ENCODE measurements at places on chromosomes 16 and 17.

DNA sequence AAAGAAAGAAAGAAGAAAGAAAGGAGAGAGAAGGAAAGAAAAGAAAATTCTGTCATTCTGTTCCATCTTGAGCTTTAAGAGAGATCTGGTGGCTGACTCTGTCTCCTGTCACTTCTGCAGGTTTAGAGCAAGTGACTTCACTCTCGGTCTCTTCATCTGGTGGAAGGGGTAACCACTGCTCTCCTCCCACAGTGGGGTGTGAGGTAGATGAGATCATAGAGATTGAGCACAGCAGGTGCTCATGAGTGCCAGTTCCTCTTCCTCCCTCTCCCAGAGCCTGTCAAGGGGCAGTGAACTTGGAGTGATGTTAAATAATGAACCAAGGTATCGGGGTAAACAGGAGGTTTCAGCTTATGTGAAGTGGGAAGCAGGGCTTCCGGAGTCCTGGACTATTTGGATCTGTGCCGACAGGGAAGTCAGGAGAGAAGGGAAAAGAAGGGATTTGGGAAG, 47.7 kb downstream of the BEAN1 start:
- peak; percentile 73 for DNase-seq

- DNase-seq: no peak
These were observed 15.4 kb downstream of the SMTNL2 start for GRCh38 chr17:4599505-4600281.

DNA sequence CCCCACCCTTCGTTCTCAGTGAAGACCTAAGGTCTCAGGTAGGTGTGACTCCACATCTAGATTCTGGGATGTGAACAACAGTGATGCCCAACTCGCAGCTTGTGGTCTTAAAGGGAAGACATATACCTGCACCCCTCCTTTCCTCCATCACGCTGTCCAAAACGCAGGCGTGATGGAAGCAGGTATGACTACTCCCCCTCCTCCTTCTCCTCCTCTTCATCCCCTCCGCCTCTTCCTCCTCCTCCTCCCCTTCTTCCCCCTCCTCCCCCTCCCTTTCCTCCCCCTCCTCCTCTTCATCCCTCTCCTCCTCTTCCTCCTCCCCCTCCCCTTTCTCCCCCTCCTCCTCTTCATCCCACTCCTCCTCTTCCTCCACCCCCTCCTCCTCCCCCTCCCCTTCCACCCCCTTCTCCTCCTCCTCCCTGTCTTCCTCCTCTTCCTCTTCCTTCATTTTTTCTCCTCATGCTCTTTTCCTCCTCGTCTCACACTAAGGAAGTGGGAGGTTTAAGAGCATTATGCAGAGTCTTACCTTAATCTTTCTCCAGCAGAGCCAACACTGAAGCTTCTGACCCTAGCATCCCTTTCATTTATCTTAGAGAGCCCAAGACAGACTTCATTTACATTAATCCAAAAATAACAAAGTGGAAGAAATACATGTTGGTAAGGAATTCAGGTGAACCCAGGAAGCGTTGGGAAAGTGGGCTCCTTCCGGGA, 352.5 kb downstream of the FOXL1 start:
- no peak for DNase-seq

GRCh38 chr16:74607310-74607961, 522 bp upstream of the GLG1 start:
- no peak for DNase-seq

GRCh38 chr16:87288753-87289362, 28.3 kb downstream of the C16orf95 start:
- no peak for DNase-seq

- DNase-seq: no peak
These were observed 12.7 kb downstream of the SPNS2 start for GRCh38 chr17:4511199-4511932.

GRCh38 chr16:369866-370436, 387 bp downstream of the MRPL28 start:
- DNase-seq: no peak

GRCh38 chr16:29310852-29311314, 95.6 kb downstream of the NPIPB11 start:
- no peak for DNase-seq

DNA sequence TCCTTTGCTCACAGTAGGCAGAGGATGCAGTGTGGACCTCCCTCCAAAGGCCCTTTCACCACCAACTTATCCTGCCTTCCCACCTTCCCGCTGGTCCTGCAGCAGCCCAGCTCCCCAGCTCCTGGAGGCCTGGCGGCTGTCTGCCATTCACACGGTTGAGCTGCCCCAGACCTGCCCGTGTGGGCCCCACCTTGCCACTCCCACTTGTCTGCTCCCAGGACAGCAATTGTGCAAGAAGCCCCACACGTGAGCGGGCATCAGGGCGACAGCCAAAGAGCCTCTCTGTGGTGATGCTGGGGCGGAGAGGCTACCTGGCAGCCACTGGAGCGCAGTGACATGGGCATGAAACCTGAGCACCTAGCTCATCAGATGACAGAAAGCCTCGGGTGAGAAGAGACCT, 248.6 kb upstream of the MAF start:
- DNase-seq: no peak

DNA sequence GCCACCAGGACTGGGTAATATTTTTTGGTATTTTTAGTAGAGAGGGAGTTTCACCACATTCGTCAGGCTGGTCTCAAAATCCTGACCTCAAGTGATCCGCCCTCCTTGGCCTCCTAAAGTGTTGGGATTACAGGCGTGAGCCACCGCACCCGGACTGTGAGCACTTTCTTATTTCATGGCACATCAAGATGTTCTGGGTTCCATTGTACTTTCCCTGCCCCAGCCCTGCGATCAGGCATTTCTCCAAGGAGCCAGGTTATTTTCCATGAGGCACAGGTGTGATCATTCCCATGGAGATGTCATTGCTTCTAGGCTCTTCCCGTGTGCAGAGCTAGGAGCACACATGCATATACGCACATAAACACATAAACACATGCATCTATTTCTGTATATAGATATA, 2.6 kb upstream of the ANKRD40CL start:
- DNase-seq: no peak

DNA sequence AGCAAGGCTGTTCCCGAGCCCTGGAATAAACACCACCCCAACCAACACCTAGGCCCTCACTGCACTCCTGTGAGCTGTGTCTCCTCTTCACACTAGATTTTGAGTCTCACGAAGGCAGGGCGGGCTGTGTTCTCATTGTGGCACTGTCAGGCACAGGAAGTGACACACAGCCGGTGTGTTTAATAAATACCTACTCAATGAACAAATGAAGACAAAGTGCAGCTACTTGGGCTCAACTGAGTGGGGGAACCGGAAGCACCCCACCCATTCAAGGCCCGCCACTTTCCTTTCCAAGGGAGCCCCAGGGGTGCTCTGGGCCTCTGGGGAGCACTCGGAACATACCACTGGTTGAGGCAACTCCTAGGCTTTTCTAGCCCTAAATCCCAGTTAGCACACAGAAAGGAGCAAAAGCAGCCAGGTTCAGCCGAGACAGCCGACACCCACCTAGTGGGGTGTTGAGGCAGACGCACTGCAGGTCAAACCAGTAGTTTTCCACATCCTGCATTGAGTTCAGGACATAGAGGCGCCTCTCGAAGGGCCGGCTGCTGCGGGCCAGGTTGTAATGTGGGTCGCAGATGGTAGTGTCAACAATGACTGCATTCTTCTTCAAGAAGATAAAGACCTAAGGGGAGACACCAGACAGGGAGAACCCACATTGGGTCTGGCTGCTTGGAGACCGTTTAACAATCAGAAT, 57.7 kb downstream of the GTF3C1 start:
- DNase-seq: no peak

DNA sequence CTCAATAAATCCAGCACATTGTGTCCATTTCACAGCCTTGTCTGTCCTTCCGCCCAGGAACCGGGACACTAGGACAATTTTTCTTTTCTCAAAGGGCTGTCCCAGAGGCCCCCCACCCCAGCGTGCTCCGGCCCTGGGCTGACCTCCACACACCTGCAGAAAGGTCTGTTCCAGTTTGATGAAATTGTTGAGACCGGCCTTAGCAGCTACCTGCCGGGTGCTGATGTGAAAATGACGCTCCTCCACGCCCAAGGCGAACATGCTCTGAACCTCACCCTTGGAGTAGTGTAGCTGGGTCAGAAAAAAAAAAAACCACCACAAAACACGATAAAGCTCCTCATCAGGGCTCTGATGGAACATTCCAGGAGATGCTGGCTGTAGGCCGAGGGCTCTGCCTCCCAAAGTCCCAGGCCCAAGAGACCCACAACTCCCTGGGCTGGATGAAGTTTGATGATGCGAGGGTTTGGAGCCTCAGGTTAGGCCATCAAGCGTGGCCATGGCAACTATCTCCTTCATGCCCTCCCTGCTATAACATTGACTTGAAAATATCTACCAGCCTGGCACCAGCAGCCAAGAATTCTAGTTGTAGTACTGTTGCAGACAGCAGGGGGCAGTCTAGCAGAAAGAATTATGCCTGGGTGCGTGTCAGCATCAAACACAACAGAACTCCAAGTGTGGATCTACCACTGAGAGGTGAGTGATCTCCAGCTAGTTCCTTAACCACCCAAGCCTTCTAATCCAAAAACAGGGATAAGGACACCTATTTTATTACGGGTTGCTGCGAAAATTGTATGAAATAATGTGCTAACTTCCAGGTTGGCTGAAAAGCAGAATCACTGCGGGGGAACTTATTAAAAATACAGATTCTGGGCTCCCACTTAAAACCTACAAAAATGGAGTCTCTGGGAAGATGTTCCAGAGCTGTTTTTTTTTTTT, 62.1 kb downstream of the RMI2 start:
- peak; percentile 64 for DNase-seq

GRCh38 chr17:57121308-57122042, 36.4 kb downstream of the AKAP1 start:
- DNase-seq: no peak

GRCh38 chr17:14672830-14673229, 371.9 kb downstream of the HS3ST3B1 start:
- no peak for DNase-seq

Measured in GM12891 (cell line).